GDM1 (cell line): ENCODE measurements at places on chromosomes 5 and 9.

DNA sequence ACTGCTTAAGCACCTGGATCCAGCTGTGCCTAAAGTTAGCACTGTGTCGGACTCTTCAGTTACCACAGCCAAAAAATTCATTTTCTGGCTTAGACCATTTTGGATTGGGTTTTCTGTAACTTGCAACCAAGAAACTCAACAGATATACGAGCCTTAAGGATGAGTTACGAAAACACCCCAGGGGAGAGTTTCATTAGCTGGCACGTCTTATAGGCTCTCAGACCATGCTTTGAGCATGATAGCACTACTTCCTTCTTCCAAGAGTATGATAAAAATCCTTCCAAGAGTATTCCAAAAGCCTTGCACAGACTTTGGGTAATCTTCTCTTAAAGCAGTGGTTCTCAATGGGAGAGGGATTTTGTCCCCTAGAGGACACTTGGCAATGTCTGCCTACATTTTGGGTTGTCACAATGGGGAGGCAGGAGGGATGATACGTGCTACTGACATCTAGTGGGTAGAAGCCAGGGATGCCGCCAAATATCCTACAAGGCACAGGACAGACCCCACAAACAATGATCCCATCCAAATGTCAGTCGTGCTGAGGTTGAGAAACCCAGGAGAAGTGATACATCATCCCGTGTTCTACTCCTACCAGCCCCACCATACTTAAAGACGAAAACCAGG is 64.8 kb downstream of the SMIM23 start:
- peak; percentile 41 for DNase-seq

DNA sequence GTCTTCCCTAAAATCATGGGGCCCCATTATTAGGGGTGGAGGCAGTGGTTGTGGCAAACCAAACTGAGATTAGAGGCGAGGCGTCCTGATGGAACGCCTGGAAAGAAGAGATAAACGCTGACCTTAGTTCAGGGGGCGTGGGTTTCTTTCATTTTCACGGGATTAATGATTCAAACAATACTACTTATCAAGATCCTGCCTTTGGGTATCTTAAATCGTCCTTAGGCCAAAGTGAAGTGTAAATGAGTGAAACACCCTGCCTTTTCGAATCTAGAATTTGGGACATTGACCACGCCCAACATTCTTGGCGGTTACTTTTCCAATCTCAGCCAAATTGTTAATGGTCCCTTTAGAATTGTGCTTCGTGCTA is 1.0 kb upstream of the UBTD2 start:
- DNase-seq = no peak

DNA sequence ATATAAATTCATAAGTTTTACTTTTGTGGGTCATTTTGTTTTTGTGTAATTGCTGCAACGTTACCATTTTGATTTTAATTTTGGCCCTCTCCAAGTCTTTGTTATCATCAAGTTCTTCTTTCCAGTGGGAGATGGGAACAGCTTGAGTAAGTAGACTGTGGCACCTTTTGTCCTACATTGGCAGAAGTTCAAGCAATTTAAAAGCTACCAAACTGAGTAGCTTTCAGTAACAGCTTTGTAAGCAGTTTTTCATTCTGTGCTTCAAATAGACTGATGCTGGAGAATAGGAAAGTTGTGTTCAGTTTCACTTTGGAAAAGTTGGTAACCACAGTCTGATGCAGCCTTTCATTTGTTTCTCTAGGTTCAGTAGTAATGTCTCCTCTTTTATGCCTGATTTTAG is 47.8 kb upstream of the TMED7 start:
- no peak for DNase-seq

GRCh38 chr5:98414938-98415337 is 358.5 kb upstream of the RGMB start:
- no peak for DNase-seq

DNA sequence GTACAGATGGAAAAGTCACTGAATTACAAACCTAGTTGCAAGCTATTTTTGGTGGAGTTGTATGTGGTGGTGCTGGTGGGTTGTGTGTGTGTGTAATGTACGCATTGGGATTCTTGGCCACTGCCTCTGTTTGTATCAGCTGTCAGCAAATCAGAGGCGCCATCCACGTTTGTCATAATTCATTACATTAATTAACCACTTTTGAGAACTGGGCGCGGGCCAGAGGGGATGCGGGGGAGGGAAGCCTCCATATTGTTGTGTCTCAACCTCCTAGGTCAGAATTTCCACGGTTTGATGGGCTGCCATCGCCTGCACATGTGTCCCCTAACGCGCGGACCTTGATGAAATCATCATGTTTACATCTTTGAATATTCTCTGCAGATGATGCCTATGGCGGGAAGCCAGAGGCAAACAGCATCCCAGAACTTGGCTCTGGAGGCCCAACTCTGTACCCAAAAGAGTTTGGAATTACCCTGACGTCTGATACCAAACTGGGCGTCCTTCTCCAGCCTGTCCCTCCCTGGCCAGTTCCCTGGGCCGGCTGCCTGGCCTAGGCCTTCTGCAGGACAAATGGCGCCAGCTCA is 54.9 kb downstream of the FGF18 start:
- DNase-seq = no peak

DNA sequence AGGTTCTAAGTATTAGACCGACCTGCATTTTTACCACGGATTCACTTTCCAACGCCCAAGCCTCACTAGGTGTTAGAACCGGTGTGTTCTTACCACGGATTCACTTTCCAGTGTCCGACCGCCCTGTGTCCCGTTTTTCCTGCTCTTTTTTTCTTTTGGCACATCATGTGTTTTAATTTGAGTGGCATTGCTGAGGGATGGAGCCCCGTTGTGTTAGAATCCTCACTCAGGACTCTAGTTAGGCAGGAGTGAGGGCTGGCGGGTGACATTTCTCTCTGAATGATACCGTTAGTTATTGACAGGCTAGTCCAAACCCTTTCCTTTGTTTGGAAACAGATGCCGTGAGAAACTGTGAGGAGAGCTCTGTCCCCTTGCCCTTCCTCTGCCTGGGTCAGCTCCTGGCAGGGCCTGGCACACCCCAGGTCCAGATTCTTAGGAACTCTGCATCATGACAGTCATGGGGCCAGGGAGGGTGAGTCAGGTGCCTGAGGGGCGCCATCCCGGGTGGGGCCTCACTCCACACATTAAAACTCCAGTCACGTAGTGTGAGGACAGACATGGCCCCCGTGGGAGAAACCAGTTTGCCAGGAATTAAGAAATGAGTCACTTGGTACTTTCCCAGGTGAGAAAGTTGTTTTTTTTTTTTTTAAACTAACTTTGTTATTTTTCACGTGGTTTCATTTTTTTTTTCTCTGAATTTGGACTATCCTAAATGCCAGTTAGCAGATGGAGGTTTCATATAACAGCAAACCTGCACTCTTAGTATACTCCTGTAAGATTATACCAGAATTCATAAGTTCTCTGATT is 15.8 kb downstream of the EXOC3 start:
- no peak for DNase-seq

DNA sequence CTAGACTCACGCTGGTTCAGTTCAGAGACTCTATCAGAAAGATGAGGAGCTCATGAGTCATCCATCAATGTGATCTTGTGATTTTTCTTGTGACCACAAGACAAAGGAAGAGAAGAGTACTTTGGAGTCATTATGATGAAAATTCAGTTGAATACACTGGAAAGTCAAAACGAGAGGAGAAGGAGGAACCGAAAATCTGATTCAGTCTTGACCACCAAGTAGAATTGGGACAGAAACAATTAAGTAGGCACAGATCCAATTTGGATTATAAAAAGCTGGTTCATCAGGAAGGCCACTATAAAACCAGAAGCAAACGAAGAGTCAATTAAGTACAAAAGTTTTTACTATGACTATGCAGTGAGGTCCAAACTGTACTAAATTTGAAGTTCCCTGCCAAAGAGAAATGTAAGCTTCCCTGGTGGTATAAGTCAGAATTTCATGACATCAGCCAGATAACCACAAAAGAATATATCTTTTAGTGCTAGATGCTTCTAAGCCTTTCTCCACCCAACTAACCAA is 90.9 kb downstream of the THBS4 start:
- DNase-seq = no peak

GRCh38 chr9:135076143-135076875 is 11.2 kb upstream of the OLFM1 start:
- no peak for DNase-seq

DNA sequence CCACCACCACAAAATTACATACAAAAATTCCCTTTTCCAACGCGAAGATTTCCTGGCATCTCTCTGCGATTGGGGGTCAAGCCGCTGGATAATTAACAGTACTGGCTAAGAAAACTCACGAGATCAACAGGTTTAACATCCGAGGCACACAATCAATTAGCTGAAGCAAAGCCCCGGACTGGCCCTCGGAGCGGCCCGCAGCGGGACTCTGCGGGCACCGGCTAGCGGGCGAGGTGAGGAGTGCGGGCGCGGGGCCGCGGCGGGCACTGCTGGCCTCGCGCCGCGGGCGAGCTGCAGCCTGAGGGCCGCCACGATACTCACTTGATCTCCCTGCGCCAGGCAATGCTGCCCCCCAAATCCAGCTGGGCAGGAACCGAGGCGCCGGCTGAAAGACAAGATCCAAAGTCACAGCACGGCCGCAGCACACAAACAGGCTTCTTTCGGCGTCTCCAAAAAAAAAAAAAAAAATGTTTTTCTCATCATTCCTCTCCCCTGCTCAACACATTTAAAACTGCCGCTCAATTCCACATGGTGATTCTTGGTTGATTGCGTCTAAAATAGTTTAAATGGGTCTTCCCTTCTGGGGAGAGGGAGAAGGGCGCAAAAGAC is 210.2 kb downstream of the MEF2C start:
- no peak for DNase-seq

DNA sequence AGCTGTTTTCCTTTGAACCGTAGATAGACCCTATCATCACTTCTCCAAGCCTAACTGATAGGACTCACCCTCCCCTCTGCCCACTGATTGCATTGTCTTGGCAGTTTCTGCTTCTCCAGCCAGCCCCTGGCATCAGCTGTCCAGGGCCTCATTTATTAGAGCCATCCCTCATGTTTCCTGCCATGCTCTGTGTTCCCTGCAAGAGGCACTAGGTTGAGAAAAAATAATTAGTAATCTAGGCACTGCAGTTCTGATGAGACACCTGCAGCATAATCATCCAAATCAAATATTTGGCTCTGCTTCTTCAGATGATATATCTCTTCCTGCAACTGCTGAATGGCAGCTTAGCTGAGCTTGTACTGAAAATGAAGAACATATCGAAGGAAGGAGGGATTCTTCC is 303.0 kb upstream of the TLE4 start:
- no peak for DNase-seq

- DNase-seq = no peak
Measured at GRCh38 chr5:143758750-143759149, 53.2 kb upstream of the HMHB1 start.

DNA sequence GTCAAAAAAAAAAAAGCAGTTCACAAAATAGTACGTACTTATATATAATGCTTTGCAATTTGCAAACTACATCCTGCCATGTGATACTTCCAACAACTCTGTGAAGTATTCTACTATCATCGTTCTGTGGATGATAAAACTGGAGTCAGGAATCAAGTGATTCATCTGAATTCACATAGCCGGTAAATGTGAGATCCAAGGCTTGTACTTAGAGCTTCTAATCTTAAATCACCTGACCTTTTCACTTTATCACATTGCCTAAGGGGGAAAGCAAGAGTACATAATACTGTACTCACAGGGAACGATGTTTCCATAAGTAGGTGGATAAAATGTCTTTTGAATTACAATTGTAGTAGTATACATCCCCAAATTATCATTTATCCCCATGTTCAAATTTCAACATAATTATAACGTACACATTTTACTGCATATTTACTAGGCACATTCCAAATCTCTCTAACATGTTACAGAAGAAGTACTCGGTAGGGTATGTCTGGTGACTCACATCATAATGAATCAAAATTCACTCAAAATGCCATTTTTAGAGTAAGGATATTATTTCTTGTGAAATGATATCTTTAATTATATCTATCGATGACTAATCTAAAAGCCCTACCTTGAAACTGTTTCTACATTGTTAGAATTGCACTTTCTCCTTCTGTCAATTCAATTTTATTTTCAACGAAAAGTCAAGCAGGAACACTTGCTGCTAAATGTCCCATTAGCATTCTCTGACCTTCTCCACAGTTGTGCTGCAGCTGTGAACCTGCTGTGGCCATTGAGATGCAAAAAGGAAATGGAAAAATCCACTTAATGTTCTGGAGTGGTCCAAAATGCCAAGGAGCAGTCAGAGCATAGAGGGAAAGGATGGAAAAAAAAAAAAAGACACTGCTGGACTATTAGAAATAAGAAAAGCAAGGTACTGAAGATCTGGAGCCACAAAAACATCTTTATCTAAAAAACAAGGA is 78.9 kb downstream of the OR2K2 start:
- DNase-seq = no peak

- no peak for DNase-seq
Measured at GRCh38 chr5:67118050-67118620, 78.5 kb downstream of the CD180 start.

DNA sequence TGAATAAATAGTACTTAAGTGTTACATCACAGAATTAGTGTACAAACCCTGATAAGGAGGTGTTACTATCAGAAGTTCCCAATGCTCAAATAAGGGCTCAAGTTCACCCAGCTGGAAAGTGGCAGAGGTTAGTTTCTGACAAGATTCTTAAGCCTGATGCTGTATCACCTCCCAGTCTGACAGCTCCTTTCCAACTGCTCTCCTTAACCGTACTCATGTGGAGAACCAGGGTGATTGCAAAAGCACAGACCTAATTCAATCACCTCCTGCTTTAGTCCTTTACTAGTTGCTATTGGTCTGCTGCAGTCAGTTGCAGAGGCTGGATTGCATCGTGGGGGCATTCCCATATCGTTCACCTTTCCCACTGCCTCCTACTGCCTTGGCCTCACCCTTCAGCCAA is 100.4 kb upstream of the ZNF618 start:
- no peak for DNase-seq

DNA sequence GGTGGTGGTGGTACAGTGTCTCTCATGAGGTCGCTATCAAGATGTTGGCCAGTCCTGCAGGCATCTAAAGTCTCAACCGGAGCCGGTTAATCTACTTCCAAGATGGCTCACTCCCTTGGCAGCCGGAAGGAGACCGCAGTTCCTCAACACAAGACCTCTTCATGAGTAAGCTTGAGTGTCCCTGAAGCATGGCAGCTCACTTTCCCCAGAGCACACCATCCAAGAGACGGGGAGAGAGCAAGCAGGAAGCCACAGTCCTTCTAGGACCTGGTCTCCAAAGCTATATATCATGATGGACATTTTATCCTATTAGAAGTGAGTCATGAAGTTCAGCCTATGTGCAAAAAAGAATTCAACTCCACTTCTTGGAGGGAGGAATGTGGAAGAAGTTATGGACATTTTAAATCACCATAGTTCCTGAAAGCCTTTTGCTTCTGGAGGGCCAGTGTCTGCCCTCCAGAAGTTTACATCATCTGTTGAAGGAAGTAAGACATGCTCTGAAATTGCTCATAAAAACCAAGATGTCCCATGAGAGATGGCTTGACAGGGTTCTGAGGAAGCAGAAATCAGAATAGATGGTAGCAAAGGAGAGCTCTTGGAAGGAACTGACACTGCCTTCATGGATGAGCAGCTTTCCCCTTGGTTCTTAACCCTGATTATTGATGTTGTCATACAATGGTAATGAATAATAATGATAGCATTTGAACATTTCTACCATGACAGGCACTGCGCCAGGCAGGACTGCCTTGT is 21.3 kb downstream of the GALNT10 start:
- DNase-seq = no peak
